ENCODE measurements at places on chromosomes 16 and 17.

GRCh38 chr17:1764284-1764683, 2.4 kb downstream of the SERPINF1 start:
- peak; percentile 41 for DNase-seq

- no peak for DNase-seq
These were observed 32.0 kb downstream of the CCDC182 start for GRCh38 chr17:57713140-57713539.

GRCh38 chr17:67998466-67998865, 2.2 kb upstream of the C17orf58 start:
- no peak for DNase-seq

DNA sequence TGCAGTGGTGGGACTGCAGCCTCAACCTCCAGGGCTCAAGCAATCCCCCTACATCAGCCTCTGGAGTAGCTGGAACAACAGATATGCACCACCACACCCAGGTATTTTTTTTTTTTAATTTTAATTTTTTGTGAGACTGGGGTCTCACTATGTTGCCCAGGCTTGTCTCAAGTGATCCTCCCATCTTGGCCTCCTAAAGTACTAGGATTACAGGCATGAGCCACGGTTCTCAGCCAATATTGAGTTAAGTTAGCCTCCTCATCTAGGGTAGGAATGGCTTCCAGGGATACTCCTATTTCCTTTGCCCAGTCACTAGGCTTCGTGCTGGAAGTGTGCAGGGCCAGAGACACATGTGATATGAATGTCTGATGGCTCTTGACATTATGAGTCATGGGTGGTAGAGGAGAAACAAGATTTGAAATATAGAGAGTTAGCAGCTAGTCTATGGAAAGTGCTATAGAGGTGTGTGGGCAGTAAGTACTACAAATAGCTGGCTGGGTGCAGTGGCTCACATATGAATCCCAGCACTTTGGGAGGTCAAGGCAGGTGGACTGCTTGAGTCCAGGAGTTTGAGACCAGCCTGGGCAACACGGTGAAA, 8.0 kb upstream of the HES7 start:
- no peak for DNase-seq

DNA sequence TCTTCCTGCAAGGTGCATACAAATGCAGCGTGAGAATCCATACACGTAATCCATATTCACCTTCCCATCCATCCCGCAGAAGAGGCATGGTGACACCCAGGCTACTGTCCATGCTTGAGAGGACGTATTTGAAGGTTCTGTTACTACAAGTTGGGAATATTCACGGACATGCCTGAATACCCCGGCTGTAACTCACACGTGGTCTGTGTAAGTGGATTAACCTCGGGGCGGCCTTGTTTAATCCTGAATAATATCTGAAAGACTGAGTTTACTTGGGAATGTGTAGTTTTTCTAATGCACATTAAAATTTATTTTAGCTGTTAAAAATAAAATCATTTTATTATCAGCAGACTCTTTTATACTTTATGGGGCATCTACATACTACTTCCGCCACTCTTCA, 13.1 kb downstream of the CPSF4L start:
- no peak for DNase-seq

DNA sequence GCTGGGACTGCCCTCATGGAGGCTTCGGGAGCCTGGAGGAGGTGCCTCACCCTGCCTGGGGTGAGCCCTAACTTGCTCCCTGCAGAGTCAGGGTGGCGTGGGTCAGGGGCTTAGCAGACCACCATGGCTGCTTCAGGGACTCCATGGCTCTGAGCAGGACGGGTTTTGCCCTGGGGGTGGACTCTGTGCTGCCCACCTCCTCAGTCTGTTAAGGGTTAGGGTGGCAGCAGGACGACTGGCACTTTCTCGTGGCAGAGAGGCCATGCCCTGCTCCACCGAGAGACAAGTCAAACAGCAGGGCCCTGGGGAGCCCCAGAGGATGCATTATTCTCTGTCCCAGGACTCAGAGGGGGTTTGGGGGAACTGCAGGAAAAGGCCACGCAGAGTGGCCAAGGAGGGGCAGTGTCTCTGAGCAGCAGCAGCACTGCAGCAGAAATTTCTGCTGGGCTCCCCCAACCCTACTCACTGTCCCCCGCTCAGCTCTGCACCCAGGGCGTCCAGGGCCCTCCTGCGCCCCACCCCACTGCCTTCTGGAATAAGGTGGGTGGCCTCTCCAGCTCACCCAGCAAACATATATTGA, 1.8 kb upstream of the PRSS22 start:
- no peak for DNase-seq

DNA sequence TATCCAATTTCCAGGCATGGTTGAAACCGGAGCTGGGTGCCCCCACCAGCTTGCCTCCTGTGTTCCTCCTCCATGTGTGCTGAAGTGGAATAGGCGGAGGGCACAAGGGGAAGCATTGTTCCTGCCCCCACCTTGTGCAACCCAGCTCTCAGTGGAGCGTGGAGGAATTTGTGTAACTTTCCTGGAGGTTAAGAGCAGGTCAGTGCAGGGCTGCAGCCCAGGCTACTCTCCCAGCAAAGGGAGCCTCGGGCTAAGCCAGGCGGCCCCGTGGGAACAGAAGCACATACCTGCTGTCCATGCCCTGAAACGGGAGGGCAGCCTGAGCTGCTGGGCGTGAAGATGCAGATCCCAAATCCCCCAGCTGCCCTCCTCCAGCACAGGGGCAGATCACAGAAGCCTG, 158.8 kb upstream of the LHX1 start:
- DNase-seq, result no peak

DNA sequence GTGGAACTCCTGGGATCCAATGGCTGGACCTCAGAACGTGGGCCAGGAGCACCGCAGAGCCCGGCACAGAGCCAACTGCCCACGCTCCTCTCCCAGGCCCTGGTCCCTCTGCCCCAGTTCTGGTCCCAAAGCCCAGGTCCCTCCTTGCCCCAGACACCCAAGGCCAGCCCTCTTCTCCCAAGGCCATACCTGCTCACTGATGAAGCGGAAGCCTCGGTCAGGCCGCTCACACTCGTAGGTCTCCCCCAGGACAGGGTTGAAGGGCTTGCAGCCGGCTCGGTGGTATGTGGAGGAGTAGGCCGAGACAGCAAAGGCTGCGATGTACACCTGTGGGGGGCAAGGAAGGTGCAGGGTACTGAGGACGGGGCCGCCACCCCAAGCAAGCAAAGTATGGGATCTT, 8.5 kb downstream of the OSBPL7 start:
- no peak for DNase-seq

DNA sequence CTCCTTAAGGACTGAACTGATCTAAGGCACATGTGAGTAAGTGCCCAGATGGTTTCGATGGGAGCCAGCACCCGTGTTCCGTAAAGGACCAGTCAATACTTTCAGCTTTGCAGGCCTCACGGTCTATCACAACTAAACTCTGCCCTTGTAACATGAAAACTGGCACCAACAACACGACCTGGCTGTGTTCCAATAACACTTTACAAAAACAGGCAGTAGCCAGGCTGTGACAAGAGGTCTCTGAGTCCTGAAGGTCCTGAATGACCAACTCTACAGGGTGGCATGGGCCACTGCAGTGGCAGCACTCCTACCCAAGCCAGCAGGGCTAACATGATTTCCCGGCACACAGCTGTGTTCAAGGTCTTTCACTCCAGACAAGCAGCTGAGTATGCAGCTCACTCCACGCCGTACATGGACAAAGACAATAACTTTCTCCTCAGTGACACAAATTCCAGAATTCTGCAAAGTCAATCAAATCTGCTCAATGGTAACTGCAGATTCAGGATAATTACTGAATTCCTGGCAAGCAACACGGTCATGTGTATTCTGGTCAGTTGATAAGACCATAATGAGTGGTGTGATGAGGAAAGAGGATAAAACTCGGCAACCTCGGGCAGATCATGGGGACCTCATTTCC, 15.3 kb downstream of the NPLOC4 start:
- no peak for DNase-seq

GRCh38 chr17:31534223-31534888, 142.9 kb downstream of the RAB11FIP4 start:
- DNase-seq, result no peak

DNA sequence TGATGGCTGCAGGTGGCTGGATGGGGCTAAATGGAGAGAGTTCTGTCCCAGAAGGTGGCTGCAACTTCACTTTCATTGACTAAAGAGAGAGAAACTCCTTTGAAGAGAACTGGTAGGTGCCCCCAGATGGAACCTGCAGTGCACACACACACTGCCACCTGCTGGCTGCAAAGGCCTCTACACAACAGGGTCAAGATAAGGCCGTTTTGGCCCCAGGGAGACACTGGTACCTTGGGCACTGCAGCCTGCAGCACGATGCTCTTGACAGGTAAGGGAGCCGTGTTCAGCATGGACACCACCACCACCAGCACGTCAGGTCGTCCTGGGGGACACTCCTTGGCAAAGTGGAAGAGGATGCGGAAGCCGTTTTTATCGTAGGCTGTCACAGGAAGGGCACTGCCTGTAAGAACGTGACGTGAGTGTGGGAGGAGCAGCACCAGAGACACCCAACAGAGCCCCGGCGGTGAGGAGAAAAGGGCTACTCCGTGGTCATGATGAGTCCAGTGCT, 22.7 kb downstream of the GGA3 start:
- DNase-seq, result peak; percentile 53

DNA sequence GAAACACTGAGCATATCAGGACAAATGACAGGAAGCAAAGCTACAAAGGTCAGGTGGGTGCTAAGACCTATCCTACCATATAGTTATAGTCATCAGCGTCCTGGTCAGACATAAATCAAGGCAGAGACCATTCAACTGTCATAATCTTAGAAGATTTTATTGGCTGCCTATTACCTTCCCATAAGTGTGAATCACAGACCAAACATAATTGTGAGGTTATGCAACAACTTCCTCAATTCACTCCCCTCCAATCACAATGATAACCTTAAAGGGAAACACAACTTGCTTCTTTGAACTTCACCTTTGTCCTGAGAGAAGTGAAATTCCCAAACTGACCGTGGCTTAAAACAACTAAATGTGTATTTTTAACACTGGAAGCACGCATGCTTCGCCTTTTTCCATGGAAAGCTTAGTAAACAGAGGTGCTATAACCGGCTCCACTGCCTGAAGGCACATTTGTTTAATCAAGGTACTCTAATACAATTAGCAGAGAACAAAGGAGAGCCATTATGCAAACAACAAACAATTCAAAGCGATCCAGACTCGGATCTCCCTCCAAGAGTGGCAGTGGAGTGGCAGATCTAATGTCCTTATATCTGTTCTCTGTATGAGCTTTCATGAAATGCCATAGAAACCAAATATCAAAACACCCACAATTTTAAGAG, 84.9 kb downstream of the TMEM114 start:
- DNase-seq, result no peak

GRCh38 chr16:65097296-65097695, 24.6 kb downstream of the CDH11 start:
- no peak for DNase-seq

GRCh38 chr16:5951486-5951885, 853.9 kb upstream of the EEF2KMT start:
- DNase-seq, result no peak

DNA sequence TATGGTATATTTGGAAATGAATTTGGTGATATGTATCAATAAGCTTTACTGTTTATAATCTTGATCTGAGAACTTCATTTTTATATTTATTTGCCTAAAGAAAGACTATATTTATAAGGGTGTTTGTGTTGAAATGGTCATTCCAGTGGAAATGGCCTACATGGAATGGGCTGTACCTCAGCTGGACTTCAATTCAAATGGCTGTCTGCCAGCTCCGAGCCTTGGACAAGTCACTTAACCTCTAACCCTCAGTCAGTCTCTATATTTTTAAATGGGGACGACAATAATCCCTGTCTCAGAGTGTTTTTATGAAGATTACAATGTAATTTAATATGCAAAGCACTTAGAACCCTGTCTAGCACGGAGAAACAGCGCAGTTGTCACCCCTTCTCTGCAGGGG, 260.8 kb upstream of the CACNG5 start:
- no peak for DNase-seq

- DNase-seq, result no peak
These were observed 16.6 kb downstream of the COG1 start for GRCh38 chr17:73209436-73209835.

- no peak for DNase-seq
These were observed 158.5 kb downstream of the TANC2 start for GRCh38 chr17:63124536-63124935.

- DNase-seq, result no peak
These were observed 18.1 kb upstream of the DNAH17 start for GRCh38 chr17:78595135-78595810.

DNA sequence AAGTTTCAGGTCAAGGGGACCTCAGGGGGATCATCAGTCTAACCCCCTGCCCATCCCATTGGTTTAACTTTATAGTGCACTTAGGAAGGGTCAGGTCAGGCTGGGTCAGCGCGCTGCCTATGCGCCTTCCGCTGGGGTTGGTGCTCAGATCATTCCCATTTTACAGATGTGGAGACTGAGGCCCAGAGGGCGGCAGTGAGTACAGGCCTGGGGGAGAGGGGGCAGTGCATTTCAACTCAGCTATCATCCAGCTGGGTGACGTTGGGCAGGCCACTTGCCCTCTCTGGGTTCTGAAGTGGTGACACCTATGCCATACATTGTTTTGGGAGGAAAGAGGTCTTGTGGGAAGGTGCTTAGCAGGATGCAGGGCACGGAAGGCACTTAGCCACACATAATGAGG, 127.8 kb upstream of the CDC42EP4 start:
- no peak for DNase-seq

- DNase-seq, result no peak
These were observed 201.2 kb downstream of the UTP18 start for GRCh38 chr17:51461578-51462004.

DNA sequence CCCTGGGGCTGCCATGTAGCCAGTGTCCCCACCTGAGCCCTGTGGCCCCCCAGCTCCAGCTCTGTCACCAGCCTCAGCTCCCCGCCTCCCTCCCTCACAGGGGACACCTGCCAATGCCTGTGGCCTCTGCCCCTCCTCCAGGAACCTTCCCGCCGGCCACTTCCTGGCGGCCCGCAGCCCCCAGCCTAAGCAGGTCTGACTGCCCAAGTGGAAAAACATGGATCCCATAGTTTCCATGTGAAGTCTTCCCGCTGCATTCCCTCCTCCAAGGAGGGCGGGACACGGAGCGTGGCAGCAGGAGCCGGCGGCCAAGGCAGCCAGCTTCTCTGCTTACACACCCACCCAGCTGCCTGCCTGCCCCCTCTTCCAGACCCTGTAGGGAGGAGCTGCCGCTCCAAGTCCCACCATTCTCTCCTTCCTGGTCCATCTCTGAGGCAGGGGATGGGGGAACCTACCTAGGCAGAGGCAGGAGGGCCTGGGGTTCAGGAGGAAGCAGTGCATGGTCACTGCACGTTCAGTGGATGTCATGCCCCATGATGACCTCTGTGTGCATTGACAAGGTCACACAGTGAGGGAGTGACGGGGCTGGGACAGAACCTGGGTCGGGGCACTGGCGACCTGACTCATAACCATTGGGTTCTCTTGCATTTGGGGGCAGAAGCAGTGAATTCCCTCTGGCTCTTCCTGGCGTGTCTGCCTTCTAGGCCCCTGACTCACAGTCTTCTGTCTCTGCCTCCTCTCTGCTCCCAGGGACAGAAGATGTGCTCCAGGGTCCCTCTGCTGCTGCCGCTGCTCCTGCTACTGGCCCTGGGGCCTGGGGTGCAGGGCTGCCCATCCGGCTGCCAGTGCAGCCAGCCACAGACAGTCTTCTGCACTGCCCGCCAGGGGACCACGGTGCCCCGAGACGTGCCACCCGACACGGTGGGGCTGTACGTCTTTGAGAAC, 8.7 kb downstream of the VASN start:
- DNase-seq, result no peak
